ENCODE measurements at places on chromosomes 11 and 22. TPM values are rescaled to one million over a fixed set of nuclear protein-coding genes. Genes with fewer than 3 reads are reported as not detected.

DNA sequence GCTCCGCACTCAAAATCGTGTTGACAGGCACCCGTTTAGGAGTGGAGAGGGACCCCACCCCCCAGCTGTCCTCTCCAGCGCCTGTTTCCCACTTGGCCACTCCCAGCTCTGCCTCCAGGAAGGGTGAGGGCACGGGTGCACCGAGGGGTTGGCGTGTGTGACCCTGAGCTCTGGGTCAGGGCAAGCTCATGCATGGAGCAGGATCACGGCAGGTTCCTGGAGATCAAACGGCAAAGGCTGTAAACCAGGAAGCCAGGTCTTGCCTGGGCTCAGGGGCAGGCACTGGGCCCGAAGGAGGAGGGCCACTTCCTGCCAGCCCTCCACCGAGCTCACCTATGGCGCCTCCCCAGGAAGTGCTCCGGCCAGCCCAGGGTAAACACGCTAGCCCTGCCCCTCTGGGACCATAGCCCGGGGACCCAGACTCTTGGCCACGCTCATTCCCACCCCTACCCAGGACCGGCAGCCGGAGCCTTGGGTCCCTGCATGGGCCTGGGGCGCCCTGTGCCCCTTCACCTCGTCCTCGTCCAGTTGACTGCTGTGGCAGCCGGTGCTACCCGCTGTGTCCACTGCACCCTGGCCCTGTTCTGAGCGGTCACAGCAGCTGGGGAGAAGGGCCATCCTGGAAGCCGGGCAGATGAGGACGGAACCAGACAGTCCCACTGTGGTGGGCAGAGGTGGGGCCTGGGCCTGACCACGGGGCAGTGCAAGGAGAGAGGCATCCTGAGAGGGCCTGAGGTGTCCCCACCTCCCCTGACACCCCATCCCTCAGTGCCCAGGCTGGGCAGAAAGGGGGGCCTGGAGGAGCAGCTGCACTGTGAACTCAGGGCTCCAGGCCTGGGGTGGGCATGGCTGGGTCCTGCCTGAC, 1.0 kb upstream of the EPS8L2 start:
- DNase-seq = no peak

TSSK2 gene
- polyA plus RNA-seq = not detected

GRCh38 chr11:3674189-3674588, 3.0 kb upstream of the CHRNA10 start:
- no peak for DNase-seq

DNA sequence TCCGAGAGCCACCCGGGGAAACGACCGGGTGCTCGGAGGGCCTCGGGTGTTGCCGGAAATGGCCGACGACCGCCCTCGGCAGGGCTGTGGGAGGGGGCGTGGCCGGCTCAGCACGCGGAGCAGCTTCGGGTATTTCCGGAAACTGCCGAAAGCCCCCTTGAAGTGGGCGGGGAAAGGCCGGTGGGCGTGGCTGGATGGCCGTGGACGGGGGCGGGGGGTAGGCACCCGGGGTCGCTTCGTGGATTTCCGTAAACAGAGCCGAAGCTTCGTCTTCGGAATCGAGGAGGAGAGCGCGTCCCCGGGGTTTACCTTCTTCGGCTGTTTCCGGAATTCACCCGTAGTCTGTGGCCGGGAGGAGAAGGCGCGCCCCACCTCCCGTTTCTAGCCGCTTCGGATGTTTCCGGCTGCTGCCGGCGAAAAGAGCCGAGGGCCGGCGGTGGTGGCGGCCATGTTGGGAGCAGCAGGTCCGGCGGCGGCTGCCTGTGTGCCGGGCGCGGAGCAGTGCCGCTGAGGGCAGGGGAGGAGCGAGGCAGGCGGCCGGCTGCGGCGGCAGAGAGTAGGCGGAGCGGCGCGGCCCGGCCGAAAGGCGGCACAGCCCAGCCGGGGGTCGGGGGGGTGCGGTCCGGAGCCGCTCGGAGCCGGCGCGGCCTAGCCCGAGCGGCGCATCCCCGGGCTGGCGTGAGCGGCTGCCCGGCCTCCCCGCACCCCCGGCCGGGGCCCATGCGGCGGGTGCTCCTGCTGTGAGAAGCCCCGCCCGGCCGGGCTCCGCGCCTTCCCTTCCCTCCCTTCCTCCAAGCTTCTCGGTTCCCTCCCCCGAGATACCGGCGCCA, at the start of gene MARK2:
TSS of gene MARK2 (plus strand) at position 433 of the 830 bp plus-strand sequence. CDS start at position 830, 397 bp downstream.
- DNase-seq = peak; percentile 100

- DNase-seq = no peak
Observed at GRCh38 chr11:66626926-66627325, 10.5 kb downstream of the RBM14 start.

GRCh38 chr22:40210818-40211217, 33.1 kb downstream of the TNRC6B start:
- no peak for DNase-seq

ELF5 gene
- polyA plus RNA-seq = not detected

H19 gene
- polyA plus RNA-seq = not detected

- DNase-seq = no peak
Observed at GRCh38 chr11:17695454-17696441, 23.6 kb upstream of the MYOD1 start.
